Left lobe of liver (tissue), 2 donors: ENCODE measurements at places on chromosomes 12 and 14. TPM values are rescaled to one million over a fixed set of nuclear protein-coding genes. Genes with fewer than 3 reads are reported as not detected.

The TAS2R31 gene
- total RNA-seq, result 1.0 TPM

The HOTAIR gene
- total RNA-seq, result not detected

The PMCH gene
- not detected for total RNA-seq

The EGLN3 gene
- total RNA-seq, result 3.3 TPM

The CCDC177 gene
- total RNA-seq, result 0.08 TPM

The CMA1 gene
- not detected for total RNA-seq
